ENCODE measurements at places on chromosomes 5 and 9.

DNA sequence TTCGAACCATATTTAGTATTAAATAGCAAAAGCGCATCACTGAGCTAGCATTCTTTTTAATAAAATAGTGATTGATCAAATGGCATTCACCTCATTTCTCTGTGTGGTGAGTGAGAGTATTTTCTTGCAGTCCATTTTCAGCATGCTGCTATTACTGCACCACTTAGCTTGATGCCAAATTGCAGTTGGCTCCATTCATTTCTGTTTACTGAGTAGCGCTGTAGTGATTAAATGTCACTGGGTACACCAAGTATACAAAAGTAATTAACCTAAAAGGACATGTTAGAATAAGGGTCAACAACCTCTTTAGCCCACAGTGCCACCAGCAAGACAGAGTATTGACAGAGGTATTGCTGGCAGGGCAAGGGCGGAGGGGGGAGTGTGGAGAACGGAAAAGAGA is 122.0 kb downstream of the TLE4 start:
- DNase-seq = no peak

GRCh38 chr5:152861231-152861630 is 456.2 kb upstream of the NMUR2 start:
- DNase-seq = no peak

DNA sequence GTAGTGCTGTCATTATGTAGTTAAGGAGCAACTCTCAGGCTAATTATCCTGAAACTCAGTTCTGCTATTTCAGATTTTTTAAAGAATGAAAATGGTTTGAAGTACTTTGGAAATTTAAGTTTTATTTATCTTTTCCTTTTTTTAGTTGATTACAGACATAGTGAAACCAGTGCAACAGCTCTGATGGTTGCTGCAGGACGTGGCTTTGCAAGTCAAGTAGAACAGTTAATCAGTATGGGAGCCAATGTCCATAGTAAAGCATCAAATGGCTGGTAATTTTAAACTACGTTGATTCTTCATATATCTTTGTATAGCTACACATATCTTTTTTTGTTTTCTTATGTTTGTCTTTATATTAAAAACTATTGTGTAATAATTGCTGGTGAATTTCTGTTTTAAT is 34.9 kb downstream of the YTHDC2 start:
- DNase-seq = no peak

DNA sequence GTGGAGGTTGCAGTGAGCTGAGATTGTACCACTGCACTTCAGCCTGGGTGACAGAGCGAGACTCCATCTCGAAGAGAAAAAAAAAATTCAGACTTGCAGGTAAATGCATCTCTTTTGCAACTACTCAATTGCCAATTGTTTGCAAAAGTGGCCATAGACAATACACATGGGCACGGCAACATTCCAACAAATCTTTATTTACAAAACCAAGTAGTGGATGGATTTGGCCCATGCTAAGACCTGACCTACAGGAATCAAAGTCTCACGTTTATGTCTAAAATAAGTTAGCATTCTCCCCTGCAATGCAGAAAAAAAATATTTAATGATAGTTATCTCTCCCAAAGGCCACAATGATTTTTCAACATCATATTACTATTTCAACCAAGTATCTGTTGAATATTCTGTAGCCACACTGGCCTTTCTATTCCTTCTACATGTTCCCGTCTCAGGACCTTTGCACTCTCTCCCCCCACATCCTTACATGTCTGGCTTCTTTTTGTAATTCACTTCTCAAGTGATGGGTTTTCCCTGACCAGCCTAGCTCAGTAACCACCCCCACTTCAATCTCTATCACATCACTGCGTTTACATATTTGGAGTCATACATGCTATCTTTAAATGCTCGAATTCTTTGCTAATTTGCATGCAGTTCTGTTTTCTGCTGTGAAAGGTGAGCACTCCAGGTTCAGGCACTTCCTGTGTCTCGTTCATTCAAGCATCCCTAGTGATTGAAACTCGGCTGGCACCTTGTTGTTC is 54.2 kb downstream of the FNBP1 start:
- DNase-seq = no peak

- no peak for DNase-seq
Observed at GRCh38 chr9:21744320-21744719, 58.1 kb upstream of the MTAP start.

GRCh38 chr9:29564564-29564963 is 1991.3 kb upstream of the C9orf72 start:
- DNase-seq = no peak

DNA sequence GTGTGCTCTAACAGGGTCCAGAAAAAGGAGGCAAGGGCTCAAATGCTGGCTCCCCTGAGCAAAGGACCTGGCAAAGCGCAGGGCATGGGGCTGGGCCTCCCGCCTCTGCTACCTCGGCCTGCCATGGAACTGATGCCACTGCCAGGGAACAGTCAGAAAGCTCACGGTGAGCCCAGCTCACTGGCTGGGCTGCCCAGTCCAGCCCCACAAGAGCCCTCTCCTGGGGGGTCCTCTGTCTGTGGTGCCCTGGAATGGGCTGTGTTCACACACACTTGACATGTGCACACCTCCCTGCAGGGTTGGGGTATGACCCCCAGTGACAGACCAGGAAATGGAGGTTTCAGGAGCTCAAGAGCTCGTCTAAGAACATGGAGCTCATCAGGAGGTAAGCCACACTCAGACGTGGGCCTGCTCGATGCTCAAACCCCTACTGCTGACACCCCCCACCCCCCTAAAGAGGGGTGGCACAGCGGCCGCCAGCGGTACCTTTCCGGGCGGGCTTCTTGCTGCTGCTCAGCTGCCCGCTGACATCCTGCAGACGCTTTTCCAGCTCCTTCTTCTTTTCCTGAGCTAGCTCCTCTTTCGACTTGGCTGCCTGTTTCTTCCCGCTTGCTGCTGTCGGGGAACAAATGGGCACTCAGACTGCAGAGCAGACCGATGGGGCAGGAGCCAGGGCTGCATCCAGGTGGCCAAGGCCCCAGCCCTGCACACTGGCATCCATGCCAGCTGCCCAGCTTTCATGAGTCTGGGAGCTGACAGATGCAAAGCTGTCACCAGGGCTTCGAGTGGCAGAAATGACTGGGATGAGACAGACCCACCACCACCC is 9.1 kb downstream of the BRD3OS start:
- no peak for DNase-seq

- no peak for DNase-seq
Observed at GRCh38 chr5:133219296-133219695, 167.5 kb downstream of the HSPA4 start.
